ENCODE measurements at places on chromosomes 7 and 10. TPM values are rescaled to one million over a fixed set of nuclear protein-coding genes. Genes with fewer than 3 reads are reported as not detected.

The GPR146 gene
- polyA plus RNA-seq, result 3.2 TPM

The PTF1A gene
- polyA plus RNA-seq, result 0.74 TPM

The TAC1 gene
- polyA plus RNA-seq, result 86.8 TPM

The ETV1 gene
- polyA plus RNA-seq, result 59.6 TPM

The RBM20 gene
- 1.3 TPM for polyA plus RNA-seq

The SUN3 gene
- polyA plus RNA-seq, result 1.4 TPM

The ASIC3 gene
- polyA plus RNA-seq, result 18.0 TPM

The TMEM196 gene
- polyA plus RNA-seq, result 18.8 TPM

The LIPK gene
- not detected for polyA plus RNA-seq

The SAMD8 gene
- polyA plus RNA-seq, result 52.2 TPM

The SAMD9L gene
- 8.2 TPM for polyA plus RNA-seq

The ATOH7 gene
- polyA plus RNA-seq, result 0.92 TPM

The PTPRZ1 gene
- polyA plus RNA-seq, result 511 TPM

The KCTD7 gene
- polyA plus RNA-seq, result 46.7 TPM

The OPALIN gene
- polyA plus RNA-seq, result 0.79 TPM

The GRID2IP gene
- polyA plus RNA-seq, result 0.36 TPM

The LEP gene
- polyA plus RNA-seq, result not detected

The C10orf120 gene
- polyA plus RNA-seq, result not detected

The LIPJ gene
- polyA plus RNA-seq, result 0.30 TPM

The POT1 gene
- 22.7 TPM for polyA plus RNA-seq

The FASTK gene
- 71.4 TPM for polyA plus RNA-seq

The MLXIPL gene
- polyA plus RNA-seq, result 2.9 TPM

The ACBD7 gene
- 33.4 TPM for polyA plus RNA-seq

The CUZD1 gene
- polyA plus RNA-seq, result 1.9 TPM

The GRB10 gene
- 50.6 TPM for polyA plus RNA-seq

The TMEM176B gene
- 21.7 TPM for polyA plus RNA-seq

The MRPS17 gene
- polyA plus RNA-seq, result 19.1 TPM

The BAMBI gene
- 42.3 TPM for polyA plus RNA-seq
